ENCODE measurements at places on chromosomes 16 and 17.

DNA sequence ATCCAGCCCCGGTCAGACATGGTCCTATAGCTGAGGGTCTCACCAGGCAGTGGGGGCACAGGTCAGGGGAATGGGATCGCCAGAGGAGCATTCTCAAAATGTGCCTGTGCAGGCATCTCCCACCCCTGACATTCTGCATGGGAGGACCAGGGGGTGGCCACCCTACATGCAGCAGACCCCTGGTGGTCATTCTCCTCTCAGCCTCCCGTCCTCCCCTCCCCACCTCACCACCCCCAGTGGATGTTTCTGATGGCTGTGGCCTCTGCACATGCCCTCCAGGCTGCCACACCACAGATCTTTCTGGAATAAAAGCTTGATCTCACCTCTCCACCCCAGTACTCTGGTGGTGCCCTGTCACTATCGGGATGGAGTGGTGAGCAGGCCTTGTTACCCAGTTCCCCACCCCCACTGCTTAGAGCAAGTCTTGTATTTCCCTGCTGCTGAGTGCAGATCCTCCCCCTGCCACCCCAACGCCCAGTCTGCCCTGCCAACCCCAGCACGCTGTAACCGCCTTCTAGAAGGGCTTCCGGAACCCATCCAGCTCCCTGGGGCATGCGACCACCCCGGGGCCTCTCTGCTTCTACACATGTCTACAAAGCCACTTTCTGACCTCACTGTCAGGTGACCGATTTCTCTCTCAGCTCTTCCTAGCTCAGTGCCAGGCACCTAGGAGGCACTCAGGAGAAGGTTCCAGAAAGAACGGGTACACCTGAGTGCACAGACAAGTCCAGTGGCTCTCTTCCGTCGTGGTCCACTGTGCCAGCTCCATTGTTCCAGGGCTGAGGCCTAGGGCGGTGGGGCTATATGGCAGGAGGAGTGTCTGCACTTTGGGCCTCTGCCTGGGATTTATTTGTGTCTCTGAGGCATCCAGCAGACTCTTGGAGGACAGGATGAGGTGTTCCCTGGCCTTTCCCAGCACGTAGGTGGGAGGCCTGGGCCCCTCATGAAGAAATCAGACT, 9.3 kb downstream of the TBC1D24 start:
- DNase-seq, result no peak

GRCh38 chr16:10828851-10829366, 10.3 kb upstream of the TVP23A start:
- no peak for DNase-seq

DNA sequence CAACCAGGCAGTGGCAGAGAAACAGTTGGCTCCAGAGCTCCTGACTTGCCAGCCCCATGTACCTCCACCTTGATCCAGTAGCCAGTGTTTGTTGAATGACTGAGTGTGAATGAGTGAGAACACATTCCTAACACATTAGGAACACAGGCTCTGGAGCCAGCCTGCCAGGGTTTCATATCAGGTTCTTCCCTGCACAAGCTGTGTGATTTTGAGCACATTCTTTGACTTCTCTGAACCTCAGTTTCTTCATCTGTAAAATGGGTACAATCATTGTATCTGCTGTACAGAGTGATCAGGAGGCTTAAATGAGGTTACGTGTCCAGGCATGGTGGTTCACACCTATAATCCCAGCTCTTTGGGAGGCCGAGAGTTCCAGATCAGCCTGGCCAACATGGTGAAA, 13.3 kb upstream of the RMI2 start:
- no peak for DNase-seq

- no peak for DNase-seq
Observed at GRCh38 chr16:50263060-50263909, 3.1 kb upstream of the ADCY7 start.

GRCh38 chr17:27808628-27809027, 8.3 kb upstream of the NOS2 start:
- DNase-seq, result peak; percentile 28

- no peak for DNase-seq
Observed at GRCh38 chr17:79361873-79362771, 248.7 kb downstream of the RBFOX3 start.

- DNase-seq, result no peak
Observed at GRCh38 chr17:73749928-73750605, 105.8 kb upstream of the SDK2 start.

- DNase-seq, result no peak
Observed at GRCh38 chr16:982145-983043, 824 bp downstream of the SOX8 start.

DNA sequence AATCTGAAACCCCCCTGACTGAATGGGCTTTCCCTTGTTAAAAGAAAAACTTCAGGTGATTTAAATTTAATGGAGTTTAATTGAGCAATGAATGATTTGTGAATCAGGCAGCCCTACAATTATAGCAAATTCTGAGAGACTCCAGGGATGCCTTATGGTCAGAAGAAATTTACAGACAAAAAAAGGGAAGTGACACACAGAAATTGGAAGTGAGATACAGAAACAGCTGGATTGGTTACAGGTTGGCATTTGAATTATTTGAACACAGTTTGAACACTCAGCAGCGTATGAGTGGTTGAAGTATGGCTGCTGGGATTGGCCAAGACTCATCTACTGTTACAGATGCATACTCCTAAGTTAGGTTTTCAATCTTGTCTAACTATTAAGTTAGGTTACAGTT, 19.0 kb upstream of the CPHXL start:
- DNase-seq, result no peak

GRCh38 chr16:84096447-84097005, 20.2 kb downstream of the MBTPS1 start:
- DNase-seq, result no peak
